ENCODE measurements at places on chromosomes 7 and 10.
A peak's percentile ranks its signal among the peaks of the same experiment; 100 is the strongest.

- DNase-seq, result peak; percentile 68
Observed at GRCh38 chr7:29189743-29190201, 4.8 kb upstream of the CHN2 start.

DNA sequence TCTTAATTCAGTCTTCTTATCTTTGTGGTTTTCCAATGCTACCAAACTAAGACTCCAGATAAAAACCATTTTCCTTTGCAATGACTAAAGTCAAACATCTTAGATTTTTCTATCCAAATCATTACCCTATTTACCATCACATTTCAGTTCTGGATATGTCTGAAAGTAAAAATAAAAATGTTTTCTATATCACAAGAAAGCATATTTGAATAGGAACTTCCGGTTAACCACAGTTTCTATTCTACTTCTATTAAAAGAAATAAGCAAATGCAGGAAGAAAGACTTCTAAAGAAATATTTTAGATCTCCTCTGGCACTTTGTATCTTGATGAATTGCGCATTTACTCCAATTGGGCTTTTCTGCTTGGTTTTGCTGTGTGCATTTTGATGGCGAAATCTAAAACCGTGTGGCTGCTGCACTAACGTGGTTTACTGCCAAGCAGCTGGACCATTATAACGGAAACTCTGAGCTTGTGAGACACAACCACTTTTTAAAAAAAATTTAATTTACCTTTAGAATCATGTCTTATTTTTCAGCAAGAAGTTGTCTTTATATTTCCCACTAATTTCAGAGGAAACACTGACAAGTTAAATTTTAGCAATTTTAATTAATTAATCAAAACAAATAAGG lies 146.1 kb downstream of the VPS50 start:
- no peak for DNase-seq

DNA sequence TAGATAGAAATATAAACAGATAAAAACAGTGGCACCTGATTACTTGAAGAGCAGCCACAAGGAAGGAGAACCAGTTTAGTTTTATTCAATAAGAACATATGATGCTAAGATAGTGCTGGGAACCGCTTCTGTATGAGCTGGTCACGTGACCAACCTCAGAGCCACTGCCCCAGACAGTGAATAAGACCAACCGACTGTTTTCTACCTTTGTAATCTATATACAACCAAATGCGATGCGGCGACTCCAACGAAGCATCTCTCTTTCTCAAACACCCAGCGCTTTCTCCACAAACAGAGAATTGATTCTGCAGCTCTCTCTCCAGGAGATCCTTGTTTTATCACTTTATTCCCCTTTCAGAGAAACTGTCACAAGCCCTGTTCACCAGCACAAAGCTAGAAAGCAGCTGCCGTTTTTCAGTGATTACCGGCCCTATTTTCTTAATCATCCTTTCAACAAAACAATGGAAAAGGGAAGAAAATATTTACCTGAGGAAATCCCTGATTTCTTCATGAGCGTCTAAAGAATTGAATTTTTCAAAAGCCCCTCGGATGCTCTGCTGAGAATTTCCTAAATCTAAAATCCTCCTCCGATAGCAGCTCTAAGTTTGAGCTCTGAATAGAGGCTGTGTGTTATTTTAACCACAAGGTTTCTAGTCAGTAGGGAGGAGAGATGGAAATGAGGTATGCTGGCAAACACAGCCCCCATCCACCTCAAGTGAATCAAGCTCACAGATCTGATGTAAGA lies 55.7 kb upstream of the JCAD start:
- no peak for DNase-seq

GRCh38 chr7:116232920-116233319 lies 22.6 kb downstream of the TES start:
- DNase-seq, result no peak

DNA sequence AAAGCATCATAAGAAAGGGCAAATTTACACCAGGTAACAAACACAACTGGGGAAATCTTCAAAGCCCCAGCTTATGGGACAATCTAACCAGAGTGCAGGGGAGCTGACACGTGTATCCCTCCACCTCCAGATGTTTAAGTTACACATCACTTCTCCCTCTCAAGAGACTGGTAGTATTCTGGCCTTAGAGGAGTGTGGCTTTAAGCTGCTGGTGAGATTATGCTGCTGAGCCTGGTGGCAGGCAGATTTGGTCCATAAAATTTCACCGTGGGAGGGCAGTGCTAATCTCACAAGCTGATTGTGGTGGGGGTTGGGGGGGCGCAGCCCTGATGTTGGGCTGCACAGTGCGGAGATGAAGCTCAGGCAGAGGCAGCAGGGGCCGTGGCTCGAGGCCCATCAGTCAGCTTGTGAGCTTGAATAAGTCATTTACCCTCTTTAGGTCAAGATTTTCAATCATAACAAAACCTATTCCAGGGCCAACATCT lies 431.0 kb upstream of the GALNT17 start:
- DNase-seq, result no peak

DNA sequence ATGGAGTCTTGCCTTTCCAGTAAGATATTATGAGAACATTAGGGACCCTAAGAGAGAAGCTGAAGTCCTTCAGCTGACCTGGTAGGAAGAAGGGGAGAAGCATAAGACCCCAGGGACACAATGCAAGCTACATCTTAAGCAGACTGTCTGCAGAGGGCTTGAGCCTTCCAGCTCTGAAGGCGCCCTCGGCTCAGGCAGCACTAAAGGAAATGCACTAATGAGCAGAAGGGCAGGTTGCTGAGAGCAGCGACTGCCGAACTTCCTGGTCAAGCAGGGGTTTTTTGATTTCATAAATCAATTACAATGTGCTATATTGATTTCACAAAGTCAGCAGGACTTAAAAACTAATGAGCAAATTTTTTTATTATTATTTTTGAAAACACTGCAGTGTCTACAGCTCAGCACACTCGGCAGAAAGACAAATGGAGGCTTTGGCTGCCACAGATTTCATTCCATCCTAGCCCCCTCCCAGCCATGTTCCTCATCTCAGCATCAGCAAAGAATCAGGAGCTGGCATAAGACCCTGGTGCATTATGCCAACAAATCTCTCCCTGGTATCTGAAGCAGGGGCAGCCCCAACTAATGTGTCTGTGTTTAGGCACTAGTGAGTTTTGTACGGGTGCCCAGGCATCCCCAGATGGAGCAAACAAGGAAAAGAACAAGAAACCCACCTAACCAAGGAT lies 57.1 kb downstream of the LRRTM3 start:
- no peak for DNase-seq

GRCh38 chr7:113717739-113718138 lies 201.1 kb downstream of the PPP1R3A start:
- DNase-seq, result no peak

- DNase-seq, result no peak
Observed at GRCh38 chr7:43010061-43010460, 77.9 kb downstream of the MRPL32 start.

- no peak for DNase-seq
Observed at GRCh38 chr10:92052088-92052487, 128.5 kb downstream of the BTAF1 start.

DNA sequence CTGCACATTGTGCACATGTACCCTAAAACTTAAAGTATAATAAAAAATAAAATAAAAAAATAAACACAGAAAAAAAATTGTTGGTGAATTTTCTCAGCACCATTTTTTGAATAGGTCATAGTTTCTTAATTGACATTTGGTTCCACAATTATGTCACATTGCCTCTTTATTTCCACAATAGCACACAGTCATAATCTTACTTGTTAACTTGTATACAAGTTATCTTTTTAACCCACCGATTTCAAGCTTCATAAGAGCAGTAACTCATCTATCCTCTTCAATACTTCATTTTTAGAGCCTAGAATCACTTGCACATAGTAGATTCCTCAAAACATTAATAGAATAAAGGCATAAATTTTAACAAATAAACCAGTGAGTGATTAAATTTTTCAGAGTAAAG lies 1425.1 kb upstream of the LRRTM3 start:
- DNase-seq, result no peak

DNA sequence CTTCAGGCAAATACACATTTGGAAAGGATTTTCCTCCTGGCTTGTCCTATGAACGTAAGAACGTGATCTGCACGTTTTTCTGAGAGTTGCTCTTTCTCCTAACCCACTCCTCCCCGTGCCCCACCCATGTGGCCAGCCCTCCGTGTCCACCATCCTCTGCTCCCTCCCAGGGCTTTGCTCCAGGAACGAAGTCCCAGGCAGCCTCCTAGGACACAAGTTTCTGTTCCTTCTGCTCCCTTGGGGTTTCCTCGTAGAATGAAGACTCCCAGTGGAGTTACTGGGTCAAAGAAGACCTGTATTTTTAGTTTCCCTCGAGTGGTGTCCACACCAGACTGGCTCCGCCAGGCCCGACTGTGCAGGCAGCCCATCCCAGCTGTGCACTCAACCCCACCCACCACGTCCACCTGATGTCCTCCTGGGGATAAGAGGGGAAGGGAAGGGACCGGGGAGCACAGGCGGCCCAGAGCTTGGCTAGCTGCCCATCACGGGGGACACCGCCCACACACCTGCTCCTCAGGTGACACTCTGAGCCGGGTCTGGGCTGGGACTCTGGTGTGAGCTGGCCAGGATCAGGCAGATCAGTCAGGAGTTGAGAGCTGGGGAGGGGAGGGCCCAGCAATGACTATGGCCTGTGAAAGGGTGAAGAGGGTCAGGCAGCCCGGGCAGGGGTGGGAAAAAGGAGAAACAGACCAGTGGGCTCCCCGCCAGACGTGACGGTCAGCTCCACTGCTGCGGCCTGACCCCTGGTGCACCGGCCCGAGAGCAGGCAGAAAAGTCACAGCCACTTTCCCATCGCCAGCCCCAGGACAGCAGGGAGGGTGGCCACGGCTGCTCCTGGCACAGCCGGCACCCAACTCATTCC lies 54.3 kb upstream of the PPP2R2D start:
- DNase-seq, result no peak

DNA sequence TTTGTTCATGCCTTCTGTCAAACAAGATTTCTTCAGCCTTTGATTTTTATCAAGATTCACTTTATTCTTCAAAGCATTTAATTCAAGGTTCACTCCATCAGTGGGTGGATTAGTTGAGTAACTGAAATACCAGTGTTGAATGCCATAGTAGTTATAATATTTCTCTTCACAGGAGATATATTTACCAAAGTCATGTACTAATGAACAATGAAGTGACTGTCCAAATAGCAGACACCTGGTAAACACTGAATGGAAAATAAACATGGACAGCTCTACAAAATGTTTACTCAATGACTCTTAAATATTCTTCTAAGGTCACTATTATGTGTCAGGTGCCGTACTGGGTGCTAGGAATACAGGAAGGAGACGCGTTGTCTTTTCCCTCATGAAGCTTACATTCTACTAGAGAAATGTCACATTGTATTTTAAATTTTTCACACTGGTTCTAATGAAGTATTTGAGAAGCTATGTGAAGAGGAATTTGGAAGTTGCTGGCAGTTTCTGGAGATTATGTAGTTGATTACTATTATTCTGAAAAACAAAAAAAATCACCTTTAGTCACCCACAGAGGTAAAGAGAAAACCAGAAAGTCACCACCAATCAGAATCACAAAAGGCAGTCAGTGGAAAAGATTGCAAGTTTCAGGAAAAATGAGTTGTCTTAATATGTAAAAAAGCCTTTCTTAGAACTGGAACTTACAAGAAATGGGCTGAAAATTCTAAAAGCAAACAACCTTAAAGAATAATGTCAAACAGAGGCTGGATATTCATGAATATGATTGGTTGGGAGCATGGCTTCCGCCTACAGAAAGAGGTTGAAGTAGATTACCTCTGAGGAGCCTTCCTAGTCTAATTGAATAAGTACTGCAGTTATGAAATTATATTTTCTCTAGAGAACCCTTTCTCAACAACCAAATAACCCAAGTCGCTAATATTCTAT lies 84.5 kb downstream of the RTKN2 start:
- DNase-seq, result no peak

DNA sequence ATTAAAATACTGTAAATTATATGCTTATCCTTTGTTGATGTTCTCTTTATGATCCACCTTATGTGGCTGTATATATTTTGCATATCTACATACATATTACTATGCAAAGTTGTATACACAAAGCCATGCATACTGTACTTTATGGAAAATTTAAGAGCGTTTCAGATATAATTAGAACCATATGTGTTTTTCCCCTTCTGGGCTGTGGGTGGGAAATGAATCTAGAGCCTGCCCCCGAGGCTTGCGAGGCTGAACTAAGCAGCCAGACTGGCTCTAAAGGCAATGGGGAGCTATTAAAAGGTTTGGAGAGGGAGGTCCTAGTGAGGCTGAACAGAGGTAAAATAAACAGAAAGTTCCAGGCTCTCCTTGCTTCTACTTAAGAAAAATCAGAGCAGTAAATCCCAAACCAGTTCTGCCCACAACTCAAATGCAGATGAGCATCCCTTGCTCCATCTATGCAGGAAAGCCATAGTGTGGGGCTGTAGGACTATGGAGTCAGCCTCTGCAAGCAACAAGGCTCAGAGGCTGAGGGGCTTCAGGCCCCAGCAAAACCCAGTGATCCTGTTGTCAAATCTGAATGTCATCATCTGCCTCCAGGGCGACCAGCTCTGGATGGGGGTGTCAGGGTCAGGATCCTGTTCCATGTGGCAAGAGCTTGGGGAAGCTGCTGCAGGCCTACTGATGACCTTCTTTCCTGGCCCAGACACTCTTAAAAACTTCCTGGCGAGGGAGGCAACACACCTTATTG lies 14.1 kb upstream of the DDIT4 start:
- DNase-seq, result no peak

- no peak for DNase-seq
Observed at GRCh38 chr7:47817917-47818316, 130.3 kb downstream of the PKD1L1 start.

Measured in activated gamma-delta T cell treated with Interleukin-2 at 50 U/mL for 16 hours (primary cell).